ENCODE measurements at places on chromosomes 5 and 9.

- DNase-seq, result no peak
Observed at GRCh38 chr9:37324261-37324683, 98.2 kb upstream of the GRHPR start.

- DNase-seq, result no peak
Observed at GRCh38 chr9:35793461-35793860, 2.1 kb downstream of the NPR2 start.

GRCh38 chr9:89655990-89656657 is 51.3 kb downstream of the GADD45G start:
- no peak for DNase-seq

- DNase-seq, result no peak
Observed at GRCh38 chr9:76562511-76562911, 103.5 kb downstream of the GCNT1 start.

GRCh38 chr9:134811673-134812342 is 68.8 kb upstream of the FCN2 start:
- peak; percentile 59 for DNase-seq

All from non-pigmented ciliary epithelial cell (primary cell).